ENCODE measurements at places on chromosomes 2 and 18.

DNA sequence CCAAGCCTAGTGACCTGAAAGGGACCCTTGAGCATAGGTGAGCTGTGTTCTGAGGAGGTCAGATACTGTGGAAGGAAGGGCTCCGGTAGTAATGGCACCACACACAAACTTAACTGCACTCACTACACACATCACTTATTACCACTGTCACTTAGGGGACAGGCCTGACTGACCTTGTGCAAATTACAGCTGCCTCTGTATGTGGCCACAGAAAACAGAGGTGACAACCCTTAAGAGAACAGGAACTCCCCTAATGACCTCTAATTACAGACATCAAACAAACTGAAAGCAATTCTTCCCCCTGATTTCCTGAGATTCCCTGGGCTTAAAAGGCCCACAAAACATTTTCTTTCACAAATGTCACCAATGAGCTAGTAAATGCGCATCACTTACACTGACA is 360.6 kb downstream of the RND3 start:
- no peak for DNase-seq

- no peak for DNase-seq
Measured at GRCh38 chr2:191646163-191646902, 31.6 kb upstream of the NABP1 start.

GRCh38 chr2:28510184-28510583 is 14.3 kb downstream of the PLB1 start:
- DNase-seq, result no peak

GRCh38 chr18:55738483-55739114 is 150.6 kb upstream of the TCF4 start:
- DNase-seq, result no peak

GRCh38 chr2:219918254-219918653 is 290.8 kb downstream of the SLC4A3 start:
- DNase-seq, result no peak

DNA sequence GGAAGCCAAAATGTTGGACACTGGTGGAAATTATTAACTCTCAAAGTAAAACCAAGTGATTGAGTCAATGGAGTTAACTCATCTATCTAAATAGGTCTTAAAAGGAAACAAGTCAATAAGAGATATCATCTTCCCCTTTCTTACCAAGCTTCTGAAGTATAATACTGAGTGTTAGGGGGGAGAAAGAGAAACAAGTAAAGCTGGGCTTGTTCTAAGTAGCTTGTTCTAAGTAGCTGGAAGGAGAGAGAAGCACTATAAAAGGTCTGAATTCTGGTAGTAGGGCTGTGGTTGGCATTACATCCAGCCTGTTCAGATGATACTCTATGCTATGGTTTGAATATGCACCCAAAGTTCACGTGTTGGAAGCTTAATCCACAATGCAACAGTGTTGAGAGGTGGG is 26.8 kb downstream of the YES1 start:
- no peak for DNase-seq

DNA sequence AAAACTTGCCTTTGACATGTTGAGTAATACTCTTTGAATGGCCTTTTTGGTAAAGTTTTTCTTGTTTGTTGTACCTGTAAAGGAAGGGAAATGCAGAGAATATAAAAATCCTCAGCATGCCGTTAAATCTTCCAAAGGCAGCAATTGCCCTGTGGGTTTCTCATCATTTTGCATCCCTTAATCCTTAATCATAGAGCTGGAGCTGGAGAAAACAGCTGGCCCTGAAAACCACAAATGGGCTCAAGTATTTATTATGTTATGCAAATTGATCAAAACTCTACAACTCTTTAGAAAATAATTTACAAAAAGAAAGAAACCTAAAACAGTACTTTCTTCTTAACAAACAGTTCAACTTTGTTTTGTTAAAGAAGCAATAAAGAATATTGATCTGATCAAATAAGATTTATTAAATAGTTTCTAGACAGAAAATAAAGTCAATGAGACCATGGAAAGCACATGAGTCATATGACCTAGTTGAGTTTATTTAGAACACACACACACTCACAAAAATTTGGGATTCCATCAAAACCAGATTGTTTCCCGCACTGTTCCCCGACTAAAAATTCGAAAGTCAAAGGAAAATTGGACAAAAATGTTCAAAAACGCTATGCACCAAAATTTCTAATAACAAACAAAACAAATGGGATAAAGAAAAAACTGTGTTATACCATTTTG is 309.0 kb downstream of the GULP1 start:
- DNase-seq, result no peak

DNA sequence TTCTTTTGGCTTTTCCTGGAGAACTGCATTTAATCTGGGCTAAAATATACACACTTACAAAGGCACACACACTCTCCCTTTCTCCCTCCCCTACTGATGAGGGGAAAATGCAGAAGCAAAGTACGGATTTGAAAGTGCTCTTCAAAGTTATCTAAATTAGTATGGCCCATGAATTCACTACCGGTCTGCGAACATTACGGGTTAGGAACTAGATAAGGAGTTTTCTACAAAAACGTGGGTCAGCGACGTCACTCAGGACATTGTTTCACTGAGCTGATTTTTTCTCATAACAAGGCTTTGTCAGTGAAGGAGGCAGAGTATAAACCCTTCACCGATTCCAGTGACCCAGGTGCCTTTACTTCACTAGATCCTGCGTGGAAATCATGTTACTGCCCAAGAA is 47.3 kb downstream of the COA5 start:
- no peak for DNase-seq

- no peak for DNase-seq
Measured at GRCh38 chr2:229057976-229058553, 213.0 kb downstream of the PID1 start.

GRCh38 chr2:162887902-162888301 is 49.3 kb upstream of the KCNH7 start:
- no peak for DNase-seq

DNA sequence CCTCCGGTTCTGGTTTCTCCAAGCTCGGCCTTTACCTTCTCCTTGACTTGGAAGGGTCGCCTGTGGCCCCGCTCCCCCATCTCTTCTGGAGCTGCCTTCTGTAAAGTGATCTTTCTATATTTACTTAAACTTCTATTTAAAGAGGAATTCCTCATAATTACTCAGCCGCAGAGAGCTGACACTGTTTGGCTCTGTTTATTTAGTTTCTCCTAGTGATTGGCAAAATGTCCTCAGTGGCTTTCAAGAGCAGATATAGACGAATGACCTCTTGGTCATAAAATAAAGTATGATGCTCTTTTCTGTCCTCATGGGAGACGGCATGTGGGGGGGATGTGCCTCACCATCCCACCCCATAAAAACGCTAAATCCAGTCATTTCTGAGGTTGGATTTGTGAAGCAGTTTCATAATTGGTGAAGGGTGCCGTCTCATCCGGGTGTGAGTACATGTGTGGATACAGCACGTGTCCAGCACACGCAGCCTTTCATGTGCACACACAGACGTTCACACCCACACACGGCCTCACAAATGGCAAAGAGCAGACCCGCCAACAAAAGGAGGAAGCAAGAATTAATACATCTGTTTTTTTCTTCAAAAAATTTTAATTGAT is 43.4 kb upstream of the SMAD7 start:
- DNase-seq, result no peak

DNA sequence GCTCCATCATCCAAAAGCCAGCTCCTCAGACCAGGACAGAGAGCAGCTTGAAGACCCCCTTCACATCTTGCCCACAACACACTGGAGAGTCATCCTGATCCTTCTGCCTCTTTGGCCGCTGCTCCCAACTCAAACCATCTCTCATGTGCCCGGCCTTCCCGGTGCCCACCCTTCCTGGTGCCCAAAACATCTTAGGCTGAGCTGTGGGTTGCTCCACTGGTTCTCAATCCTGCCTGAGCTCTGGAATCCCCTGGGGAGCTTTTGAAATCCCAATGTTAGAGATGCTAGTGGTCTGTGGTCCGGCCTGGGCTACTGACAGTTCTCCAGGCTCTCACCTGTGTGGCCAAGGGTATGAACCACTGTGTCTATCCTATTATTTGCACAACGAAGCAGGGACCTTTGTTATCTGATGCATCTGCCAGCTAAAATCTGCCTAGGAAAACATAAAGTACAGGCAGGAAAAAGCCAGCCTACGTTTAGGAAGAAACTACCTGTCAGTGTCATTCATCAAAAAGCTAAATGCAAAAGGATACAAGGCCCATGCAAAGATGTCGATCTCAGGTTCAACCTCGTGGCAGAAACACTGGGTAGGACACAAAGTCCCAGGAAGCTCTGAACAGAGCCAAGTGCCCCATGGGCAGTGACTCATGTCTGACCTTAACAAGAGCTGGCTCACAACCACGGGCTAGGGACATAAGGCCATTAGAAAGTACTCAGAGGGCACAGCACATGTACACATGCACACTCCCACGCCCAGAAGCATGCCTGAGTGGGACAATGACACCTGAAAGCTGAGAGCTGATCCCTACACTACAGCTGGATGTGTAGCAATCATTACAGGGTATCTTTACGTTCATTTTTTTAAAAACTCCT is 30.8 kb downstream of the TBC1D8 start:
- no peak for DNase-seq

DNA sequence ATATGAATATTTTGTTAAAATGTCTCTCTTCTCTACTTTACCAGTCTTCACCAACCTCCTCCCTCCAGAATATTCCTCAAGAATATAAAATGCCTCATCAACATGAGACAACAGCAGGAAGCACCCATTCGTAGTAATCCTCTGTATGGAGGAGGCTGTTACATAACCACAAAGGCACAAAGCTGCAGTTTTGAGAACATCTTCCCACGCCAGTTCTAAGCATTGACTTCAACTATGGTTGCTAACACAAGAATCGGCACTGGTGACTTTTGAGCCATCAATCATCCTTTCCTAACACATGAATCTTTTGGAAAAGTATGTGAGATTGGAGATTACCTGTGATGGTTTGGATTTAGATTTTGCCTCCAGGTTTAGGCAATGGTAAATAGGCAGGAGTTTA is 54.9 kb upstream of the CYP1B1 start:
- DNase-seq, result no peak

DNA sequence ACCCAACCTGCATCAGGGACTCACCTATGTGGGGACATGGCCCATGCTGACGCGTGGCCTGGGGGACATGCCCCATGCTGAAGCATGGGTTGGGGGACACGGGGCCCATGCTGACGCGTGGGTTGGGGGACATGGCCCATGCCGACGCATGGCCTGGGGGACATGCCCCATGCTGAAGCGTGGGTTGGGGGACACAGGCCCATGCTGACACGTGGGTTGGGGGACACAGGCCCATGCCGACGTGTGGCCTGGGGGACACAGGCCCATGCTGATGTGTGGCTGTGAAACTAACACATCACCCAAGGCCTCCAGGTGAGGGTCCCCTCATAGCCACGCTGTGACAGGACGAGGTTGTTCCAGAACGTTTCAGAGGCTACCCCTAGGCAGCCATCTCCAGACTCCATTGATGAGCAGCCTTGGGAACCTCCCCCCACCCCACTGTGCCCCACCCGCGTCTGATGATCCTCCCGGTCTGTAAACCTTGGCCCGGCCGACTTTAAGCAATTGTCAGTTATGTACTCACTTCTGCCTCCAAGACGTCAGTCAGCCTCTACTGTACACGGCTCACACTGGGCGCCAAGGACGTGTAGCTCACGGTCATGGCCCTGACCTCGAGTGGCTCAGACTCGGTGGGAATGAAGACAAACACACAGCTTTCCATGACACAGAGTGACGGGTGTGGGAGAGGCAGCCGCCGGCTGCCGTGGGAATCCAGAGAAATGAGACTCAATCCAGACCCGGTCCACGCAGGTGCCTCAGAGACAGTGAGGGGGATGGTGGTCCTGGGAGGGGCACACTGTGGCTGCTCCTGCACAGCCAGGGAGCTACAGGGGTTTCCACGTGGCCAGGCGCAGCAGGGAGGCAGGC is 50.2 kb upstream of the SLC66A3 start:
- DNase-seq, result no peak

DNA sequence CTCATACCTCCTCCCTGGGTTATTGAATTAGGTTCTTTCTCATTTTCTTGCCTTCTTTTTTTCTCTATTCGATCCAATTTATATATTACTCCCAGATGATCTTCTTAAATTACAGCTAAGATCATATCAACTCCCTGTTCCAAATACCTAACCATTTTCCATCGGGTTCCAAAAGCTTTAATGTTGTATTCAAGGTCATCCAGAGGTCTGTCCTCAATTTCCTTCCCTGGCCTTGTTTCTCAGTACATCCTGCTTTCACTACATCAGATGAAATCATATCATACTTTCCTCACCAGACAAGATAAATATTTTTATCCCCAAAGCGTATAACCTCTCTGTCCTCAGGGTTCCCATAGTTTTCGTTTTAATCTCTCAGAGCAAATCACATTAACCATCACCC is 36.3 kb upstream of the GREB1L start:
- no peak for DNase-seq

DNA sequence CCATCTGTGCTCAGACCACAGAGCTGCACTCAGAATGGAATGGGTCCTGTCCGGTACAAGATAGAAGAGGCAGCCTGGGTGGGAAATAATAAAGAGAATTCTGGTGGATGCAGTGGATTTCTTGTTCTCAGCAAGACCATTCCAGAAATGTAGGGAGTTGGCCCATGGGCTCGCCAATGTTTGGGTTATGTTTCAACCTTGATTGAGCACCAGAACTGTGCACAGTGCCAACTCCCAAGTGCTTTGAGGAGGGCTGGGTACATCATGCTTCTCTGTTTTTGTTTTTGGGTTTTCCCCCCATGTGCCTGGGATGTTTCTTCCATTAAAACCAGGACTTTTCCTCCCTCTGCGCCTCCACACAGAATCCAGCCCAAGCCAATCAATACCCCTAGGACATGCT is 304.1 kb downstream of the TNS1 start:
- no peak for DNase-seq

All from memory B cell (primary cell).